Panc1 (cell line): ENCODE measurements at places on chromosomes 11 and 22. TPM values are rescaled to one million over a fixed set of nuclear protein-coding genes. Genes with fewer than 3 reads are reported as not detected.

The DNAJB7 gene
- not detected for total RNA-seq

The BTG4 gene
- not detected for total RNA-seq

The HBB gene
- 0.72 TPM for total RNA-seq

The FGF4 gene
- not detected for total RNA-seq

The DKK3 gene
- 116 TPM for total RNA-seq

The RHOD gene
- total RNA-seq, result 33.5 TPM

DNA sequence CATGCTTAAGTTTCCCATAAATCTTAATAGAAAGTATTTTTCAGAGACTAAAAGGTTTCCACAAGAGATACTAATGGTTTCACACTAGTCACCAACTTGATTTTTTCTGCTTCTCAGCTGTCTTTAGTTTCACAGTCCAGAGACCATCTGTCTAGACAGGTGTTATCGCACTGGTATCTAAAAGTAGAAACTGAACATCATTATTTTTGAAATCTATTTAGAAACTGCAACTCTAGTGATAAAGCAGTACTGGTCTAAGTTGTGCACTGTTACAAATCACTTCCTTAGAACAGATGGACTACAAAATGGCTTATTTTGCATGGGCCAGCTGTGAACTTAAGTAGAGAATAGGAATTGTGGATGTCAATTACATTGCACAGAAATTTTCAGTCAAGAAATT is 78.0 kb downstream of the CNTN5 start:
- no peaks in the 10 kb centered on the region for H3K36me3 ChIP-seq
- H3K27ac ChIP-seq, result no peak overlapping the region
- no peaks in the 10 kb centered on the region for H3K4me1 ChIP-seq
- H3K27me3 ChIP-seq, result no peaks in the 10 kb centered on the region

DNA sequence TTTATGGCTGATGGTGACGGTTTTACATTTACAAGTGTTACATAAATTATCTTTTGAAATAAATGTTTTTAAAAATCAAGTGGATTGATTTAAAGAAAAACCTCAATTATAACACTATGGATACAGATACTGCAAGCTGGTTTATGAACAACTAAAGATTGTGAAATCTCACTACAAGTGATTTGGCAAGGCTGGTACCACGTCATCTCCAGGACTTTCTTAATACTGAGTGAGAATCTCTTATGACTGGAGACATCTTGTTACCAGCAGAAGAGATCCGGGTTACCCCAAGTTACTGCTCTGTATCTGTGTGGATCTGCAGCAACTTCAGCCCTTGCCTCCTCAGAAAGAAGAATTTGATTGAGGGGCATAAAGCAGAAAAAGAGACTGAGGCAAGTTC is 452.9 kb downstream of the MN1 start:
- no peak overlapping the region for H3K27ac ChIP-seq
- H3K27me3 ChIP-seq, result no peaks in the 10 kb centered on the region; the same call in 1 of the 2 replicates
- DNase-seq, result no peak
- no peaks in the 10 kb centered on the region for H3K36me3 ChIP-seq

DNA sequence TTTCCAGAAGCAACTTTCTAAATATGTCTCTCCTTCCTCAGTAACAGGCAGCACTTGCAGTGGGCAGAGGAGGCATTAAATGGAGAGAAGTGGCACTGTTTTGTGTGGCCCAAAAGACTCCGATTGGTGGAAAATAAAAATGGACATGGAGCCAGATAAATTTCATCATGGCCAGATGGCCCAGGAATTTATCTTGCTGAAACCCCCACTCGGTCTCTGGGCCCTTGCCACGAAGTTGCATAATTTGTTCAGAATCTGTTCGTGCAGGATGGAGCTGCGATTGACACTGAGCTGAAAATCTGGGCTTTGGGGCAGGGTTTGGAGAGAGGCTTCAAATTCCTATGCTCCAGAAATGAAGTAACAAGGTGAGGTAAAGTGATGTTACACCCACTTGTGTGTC is 65.5 kb downstream of the C11orf91 start:
- H3K4me3 ChIP-seq, result no peak overlapping the region
- 0 out of 2 replicates have a peak, but pooled peaks cover 3% of the 10 kb centered on the region for H3K4me1 ChIP-seq
- H3K36me3 ChIP-seq, result no peaks in the 10 kb centered on the region
- H3K27me3 ChIP-seq, result no peaks in the 10 kb centered on the region
- DNase-seq, result no peak
- no peak overlapping the region for H3K27ac ChIP-seq

GRCh38 chr22:46856661-46857060 is 94.2 kb downstream of the TBC1D22A start:
- DNase-seq, result no peak
- H3K4me3 ChIP-seq, result no peak overlapping the region
- H3K27ac ChIP-seq, result no peak overlapping the region
- H3K36me3 ChIP-seq, result no peaks in the 10 kb centered on the region
- no peaks in the 10 kb centered on the region for H3K4me1 ChIP-seq
- H3K27me3 ChIP-seq, result no peaks in the 10 kb centered on the region

GRCh38 chr11:21066030-21066429 is 396.6 kb downstream of the NELL1 start:
- H3K4me1 ChIP-seq, result no peaks in the 10 kb centered on the region; the same call in 1 of the 2 replicates
- no peak overlapping the region; the same call in 1 of the 2 replicates for H3K4me3 ChIP-seq
- H3K27me3 ChIP-seq, result no peaks in the 10 kb centered on the region
- no peak for DNase-seq
- no peaks in the 10 kb centered on the region for H3K36me3 ChIP-seq

DNA sequence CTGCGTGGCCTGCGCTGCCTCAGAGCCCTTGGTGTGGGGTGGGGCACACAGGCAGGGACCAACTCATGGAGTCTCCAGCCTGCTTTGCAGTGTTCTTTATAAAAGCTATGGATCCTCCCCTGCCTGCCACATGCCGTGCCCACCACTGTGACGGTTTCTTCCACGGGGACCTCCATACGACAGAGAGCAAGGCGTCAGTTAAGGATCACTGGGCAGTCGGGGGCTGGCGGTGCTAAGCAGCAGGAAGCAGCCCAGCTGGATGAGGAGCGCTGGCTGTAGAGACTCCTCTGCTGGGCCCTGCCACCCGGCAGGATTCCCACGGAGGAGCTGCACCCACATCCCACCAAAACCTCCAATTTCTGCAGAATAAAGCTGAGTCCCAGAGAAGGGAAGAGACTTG is 23.1 kb upstream of the EFCAB6 start:
- no peak for DNase-seq
- no peak overlapping the region for H3K27ac ChIP-seq
- H3K36me3 ChIP-seq, result no peaks in the 10 kb centered on the region
- H3K27me3 ChIP-seq, result no peaks in the 10 kb centered on the region

DNA sequence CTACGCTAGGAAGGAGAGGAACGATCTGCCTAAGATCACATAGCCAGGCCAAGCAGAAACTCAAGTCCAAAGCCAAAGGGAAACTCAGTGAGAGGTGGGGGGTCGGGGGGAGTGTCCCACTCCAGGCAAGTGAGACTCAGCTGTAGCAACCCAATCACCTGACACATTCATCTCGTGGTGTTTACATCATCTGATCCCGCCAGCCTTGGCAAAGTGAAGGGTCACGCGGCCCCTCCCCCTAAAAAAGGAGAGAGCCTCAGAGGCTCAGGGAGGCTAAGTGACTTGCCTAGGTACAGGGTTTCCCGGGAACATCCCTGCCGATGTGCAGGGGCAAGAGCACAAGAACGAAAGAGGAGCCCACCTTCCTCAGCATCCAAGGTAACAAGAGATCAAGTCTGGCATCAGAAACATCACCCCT is 21.5 kb downstream of the MYH9 start:
- DNase-seq, result no peak
- H3K27me3 ChIP-seq, result no peaks in the 10 kb centered on the region
- H3K4me1 ChIP-seq, result peaks cover 93% of the 10 kb centered on the region
- H3K27ac ChIP-seq, result peak overlapping the region; percentile 97
- peak overlapping the region; percentile 18 for H3K4me3 ChIP-seq

- peaks cover 14% of the 10 kb centered on the region for H3K36me3 ChIP-seq
- peak within 1 kb of the TSS; percentile 93 for H3K27ac ChIP-seq
- peak within 1 kb of the TSS; percentile 87 for H3K4me3 ChIP-seq
Measured at GRCh38 chr11:60906132-60906972, at the start of gene PRPF19. PRPF19 (minus strand) TSS chr11:60906585; CDS start chr11:60906382, 203 bp downstream.

DNA sequence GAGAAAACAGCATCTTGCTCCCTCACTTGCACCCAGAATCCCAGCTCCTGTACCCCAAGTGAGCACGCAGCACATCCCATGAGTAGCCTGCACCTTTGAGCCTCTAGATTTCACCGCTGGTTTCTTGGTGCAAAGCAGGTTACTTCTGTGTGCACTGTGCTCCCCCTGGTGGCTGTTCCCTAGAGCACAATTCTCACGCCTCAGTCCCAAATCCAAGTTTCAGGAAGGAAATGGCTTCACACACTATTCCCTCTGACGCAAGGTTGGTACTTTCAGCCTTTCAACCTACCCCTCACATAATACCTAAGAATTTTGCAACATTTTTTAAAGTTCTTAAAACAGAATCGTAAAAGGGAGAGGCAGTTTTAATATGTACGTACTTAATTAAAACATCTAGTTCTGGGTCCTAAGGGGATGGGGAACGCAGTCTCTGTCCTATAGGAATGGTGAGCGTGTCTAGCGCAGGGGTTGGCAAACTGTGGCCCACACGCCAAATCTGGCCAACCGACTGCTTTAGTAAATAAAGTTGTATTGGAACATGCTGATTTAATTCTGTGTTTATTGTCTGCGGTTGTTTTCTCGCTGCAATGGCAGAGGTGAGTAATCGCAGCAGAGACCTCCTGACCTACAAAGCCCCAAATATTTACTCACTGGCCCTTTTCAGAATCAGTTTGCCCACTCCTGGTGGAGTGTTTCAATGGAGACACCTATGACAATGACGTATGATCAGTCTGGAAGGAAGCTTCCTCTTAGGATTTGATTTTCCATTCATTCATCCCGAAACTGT is 27.5 kb downstream of the DHCR7 start:
- H3K27me3 ChIP-seq, result peaks cover 2% of the 10 kb centered on the region; the same call in 1 of the 2 replicates
- DNase-seq, result peak; percentile 45
- no peak overlapping the region for H3K4me3 ChIP-seq
- H3K27ac ChIP-seq, result no peak overlapping the region
- 0 out of 2 replicates have a peak, but pooled peaks cover under 1% of the 10 kb centered on the region for H3K4me1 ChIP-seq

- no peak for DNase-seq
- H3K4me1 ChIP-seq, result no peaks in the 10 kb centered on the region
Measured at GRCh38 chr11:24900514-24900913, 403.7 kb downstream of the LUZP2 start.

- H3K36me3 ChIP-seq, result no peaks in the 10 kb centered on the region; the same call in 1 of the 2 replicates
- peaks cover 3% of the 10 kb centered on the region; the same call in 1 of the 2 replicates for H3K4me1 ChIP-seq
- DNase-seq, result no peak
- H3K4me3 ChIP-seq, result no peak overlapping the region
Measured at GRCh38 chr11:67499808-67500483, 5.2 kb downstream of the PITPNM1 start.

DNA sequence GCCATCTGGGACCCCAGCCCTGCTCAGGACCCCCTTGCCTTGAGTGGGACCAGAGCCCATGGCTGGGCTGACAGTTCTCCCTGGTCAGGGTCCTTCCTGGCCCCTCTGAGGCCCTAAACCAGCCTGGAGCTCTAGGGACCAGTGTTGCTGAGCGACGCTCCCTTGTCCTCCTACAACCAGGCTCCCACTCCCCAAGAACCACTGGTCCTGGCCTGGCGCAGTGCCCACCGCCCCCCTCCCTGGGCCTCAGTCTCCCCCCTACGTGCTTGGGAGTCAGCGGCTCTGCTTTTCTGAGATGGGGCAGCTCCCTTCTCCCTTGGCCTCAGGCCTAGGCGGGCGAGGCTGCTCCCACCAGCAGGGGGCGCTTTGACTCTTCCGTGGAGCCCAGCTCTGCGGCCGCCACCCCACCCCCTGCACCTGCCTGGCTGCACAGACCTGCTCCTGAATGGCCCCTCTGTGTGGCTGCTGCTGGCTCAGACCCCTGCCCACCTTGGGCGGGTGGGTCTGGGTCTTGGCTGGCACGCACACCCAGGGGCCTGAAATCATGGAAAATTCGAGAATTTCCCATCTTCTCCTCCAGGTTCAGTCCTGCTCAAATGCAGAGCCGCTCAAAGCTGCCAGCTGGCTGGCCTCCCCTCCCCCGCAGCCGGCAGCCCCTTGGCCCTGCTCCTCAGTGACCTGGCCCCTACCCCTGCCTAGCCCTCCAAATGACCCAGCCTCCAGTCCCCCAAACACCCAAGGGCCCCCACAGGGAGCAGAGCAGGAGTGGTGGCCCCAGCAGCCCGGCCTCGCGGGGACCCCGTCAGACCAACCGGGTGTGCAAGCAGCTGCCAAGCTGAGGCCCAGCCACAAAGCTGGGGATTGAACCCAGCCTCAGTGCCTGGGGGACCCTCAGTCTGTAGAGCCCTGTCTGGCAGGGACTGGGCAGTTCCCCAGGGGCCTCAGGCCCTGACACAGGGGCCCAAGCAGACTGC is 9.1 kb downstream of the PRR33 start:
- DNase-seq, result peak; percentile 22
- no peak overlapping the region for H3K4me3 ChIP-seq
- H3K4me1 ChIP-seq, result peaks cover 2% of the 10 kb centered on the region; the same call in 1 of the 2 replicates
- H3K27ac ChIP-seq, result no peak overlapping the region

DNA sequence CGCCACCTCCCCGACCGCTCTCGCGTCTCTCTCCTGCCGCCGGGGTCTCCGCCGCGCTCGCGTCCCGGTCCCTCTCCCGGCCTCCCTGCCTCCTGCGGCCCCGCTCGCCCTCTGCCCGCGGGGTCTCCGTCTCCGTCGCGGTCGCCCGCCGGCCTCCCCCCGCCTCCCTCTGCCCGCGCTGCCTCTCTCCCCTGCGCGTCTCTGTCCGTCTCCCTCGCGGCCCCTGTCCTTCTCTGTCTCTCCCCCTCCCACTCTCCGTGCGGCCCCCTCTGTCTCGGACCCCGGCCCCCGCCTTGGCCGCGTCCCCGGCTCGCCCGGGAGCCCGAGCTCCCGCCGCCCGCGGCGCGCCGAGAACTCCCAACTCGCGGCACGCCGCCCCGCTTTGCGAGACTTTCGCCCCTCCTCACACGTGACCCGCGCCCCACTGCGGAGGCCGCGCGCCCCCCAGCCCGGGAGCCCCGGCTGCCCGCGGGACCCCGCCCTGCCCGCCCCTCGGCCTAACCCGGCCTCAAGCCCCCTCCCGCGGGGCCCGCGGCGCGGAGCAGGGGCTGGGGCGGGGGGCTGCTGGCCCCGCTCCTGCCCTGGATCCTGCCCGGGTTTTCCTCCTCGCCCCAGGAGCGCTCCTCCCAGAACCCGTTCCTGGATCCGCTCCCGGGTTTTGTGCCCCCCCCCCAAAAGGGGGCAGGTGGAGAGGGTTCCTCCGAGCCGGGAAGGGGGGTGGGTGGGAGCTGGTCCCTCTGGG is 702 bp upstream of the KCNJ4 start:
- DNase-seq, result no peak
- H3K27ac ChIP-seq, result no peak overlapping the region
- no peaks in the 10 kb centered on the region for H3K36me3 ChIP-seq
- H3K4me1 ChIP-seq, result no peaks in the 10 kb centered on the region

- H3K36me3 ChIP-seq, result no peaks in the 10 kb centered on the region; the same call in 1 of the 2 replicates
- H3K4me1 ChIP-seq, result peaks cover 14% of the 10 kb centered on the region
- H3K27me3 ChIP-seq, result no peaks in the 10 kb centered on the region
- H3K27ac ChIP-seq, result peak overlapping the region; percentile 39; the same call in 1 of the 2 replicates
- DNase-seq, result no peak
- H3K4me3 ChIP-seq, result no peak overlapping the region
Measured at GRCh38 chr22:24401931-24402367, 25.4 kb upstream of the ADORA2A start.
